ENCODE measurements at places on chromosomes 1 and 21.

- DNase-seq, result no peak
Observed at GRCh38 chr1:84582802-84583587, 8.8 kb upstream of the CTBS start.

- no peak for DNase-seq
Observed at GRCh38 chr1:222991908-222992307, 151.1 kb downstream of the TLR5 start.

- DNase-seq, result no peak
Observed at GRCh38 chr1:164735315-164736052, 176.5 kb downstream of the PBX1 start.

DNA sequence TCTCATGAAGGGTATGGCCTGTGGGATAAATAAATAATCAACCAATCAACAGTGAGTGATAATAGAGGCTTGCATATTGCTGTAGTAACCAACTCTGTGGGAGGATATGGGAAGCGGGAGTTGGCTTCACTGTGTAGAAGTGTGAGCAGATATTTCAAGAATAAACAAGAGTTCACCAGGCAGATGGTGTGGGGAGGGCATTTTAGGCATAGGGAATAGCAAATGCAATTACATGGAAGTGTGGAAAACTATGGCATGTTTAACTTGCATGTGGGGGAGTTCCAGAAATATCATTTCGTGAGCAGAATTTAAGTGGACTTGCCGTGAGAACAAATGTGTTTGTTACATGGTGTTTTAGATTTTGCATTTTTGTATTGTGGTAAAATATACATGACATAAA, 95.2 kb downstream of the SPATA46 start:
- DNase-seq, result no peak

DNA sequence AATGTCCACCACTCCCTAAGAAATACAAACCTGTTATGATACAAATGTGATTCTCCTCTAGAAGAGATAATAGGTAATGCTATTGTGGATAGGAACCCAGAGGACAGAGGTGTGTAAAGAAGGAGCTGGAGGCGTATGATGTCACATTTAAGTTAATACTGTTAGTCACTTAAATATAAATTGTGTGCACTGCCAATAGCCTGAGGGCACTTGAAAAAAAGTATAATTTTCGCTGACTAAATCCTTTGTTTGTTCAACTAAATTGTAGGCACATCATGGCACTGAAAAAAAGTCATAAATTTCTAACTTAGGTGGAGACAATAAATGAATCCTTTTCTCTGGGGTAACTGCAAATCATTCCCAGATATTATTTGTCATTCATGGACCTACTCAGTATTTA, 4.4 kb downstream of the RCSD1 start:
- DNase-seq, result no peak

- no peak for DNase-seq
Observed at GRCh38 chr21:37983336-37984095, 67.3 kb upstream of the KCNJ6 start.

DNA sequence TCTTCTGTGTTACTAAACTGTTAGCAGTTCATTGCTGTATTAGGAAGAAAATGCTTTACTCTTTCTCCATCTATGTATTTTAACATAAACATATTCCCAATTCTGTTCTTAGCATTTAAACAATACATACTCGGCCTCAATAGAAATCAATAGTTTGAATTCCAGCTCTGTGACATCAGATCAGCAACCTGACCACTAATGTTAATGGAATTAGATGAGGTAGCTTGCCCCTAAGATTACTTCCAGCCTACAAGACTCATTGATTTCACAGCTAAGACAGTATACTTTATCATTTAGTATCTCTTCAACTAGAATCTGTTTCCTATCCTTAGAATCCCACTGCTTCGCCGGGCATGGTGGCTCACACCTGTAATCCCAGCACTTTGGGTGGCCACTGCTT, 38.9 kb downstream of the EPRS1 start:
- DNase-seq, result no peak

GRCh38 chr1:70553567-70553956, 142.5 kb downstream of the CTH start:
- DNase-seq, result no peak

GRCh38 chr1:222950892-222951291, 136.1 kb downstream of the DISP1 start:
- DNase-seq, result no peak

GRCh38 chr1:226741009-226741408, 1.9 kb upstream of the ITPKB start:
- no peak for DNase-seq

DNA sequence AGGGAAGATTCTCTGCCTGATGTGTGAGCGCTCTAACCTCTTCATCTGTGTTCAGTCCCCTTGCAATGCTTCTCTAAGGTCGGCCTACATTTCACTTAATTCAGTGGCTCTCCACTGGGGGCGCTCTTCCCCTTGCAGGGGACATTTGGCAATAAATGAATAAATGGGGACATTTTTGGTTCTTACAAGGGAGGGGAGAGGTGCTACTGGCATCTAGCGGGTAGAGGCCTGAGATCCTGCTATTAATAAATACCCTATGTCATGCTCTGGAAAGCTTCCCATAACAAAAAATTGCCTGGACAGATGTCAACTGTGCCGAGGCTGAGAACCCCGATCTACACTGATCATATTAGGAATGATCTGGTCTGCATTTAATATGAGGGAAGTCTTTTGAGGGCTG, 25.9 kb upstream of the DNAJC11 start:
- peak; percentile 46 for DNase-seq

DNA sequence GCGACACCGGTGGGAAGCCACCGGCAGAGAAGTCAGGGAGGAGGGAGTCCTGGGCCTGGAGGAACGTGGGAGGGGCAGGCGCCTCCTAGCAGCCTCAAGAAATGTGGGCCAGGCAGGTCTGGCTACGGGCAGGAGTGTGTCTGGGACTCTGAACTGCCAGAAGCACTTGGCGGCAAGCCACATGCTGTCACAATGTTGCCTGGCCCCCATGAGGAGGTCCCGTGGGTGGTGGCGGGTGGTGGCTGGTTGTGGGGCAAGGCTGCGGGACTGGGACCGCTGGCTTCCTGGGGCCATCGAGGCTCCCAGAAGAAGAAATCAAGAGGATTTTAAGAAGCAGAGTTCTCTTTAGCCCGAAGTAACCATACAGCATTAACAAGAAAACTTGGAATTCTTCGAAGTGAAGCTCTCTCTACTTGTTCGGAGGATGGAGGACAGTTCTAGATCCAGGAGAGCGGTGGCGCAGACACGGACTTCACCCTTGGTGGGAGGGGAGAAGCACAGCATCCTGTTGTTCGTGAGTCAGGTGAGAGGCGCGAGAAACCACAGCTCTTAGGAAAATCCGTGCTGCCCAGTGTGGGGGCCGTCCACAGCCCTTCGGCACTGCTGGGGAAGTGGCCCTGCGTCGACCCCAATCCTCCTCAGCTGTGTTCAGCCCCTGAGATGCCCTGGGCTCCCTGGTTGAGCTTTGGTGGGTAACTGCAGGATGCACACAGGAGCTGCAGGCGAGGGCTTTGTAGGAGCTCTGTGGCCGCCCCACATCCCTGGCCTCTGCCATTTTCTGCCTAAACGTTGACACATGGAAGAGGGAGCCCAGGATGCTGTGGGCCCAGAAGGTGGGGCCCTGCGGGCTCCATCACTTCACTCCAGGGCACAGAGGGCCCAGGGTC, 12.4 kb downstream of the SKI start:
- DNase-seq, result peak; percentile 18

- DNase-seq, result no peak
Observed at GRCh38 chr1:172977296-172978017, 73.3 kb downstream of the TNFSF18 start.

- no peak for DNase-seq
Observed at GRCh38 chr21:27112186-27112585, 145.3 kb upstream of the ADAMTS5 start.

DNA sequence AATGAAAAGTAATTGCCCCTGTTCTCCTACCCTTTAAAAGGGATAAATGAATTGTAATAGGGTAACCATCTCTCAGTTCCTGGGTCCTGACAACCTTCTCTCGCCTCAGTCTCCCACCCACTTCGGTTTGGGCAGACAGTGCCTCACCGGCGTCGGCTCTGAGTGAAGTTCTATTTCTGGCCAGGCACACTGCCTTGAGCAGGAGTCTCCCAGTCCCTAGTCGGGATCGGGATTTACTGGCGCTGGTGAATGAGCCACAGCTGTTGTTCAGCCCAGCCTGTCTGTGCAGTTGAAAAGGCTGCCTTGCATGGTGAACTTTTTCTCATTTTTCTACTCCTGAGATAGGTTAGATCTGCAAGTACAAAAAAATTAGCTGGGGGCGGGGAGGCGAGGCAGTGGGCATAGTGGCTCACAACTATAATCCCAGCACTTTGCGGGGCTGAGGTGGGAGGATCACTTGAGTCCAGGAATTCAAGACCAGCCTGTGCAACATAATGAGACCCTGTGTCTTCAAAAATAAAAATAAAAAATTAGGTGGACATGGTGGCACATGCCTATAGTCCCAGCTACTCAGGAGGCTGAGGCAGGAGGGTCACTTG, 7.4 kb downstream of the PLEKHM2 start:
- DNase-seq, result no peak

GRCh38 chr21:45126204-45126626, 51.8 kb downstream of the ADARB1 start:
- DNase-seq, result no peak

DNA sequence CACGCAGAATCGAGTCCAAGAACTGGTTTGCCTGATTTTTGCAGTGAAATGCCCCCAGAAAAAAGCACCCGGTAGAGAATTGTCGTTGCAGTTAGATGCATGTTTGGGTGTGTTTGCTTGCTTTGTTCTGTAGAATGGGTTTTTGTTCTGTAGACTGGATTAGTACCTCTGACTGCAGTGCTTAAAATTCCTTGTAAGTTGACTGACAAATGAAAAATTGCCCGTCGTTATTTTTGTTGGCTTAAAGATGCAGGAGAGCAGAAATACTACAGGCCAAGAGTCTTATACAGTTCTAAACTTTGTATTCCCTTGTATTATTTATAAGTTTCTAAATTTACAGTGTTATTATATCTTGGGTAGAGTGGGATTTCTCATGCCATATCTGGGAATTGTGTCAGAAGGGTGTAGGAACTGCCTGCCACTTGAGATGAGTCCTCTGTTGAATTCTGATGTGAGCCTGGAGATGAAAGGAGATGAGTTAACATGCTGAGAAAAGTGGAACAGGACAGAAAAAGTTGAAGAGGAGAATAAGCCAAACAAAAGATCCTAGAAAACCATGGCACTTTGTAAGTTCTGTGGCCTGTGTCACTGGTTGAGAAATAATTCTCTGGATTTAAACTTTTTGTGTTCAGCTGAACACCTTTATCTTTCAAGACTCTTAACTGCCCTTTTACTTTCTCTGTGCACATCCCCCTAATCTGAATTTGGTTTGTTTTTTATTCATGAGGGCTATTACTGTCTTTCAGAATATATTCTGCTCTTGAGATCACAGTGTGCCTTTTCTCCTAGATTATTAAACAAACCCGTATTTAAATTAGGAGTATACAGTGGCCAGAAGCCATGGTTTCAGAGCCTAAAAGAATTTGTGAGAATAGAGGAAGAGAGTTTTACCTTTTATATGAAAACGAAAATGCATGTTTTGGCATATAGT, 1.4 kb downstream of the DESI2 start:
- no peak for DNase-seq

- DNase-seq, result no peak
Observed at GRCh38 chr1:98903726-98904125, 100.9 kb downstream of the PLPPR5 start.

DNA sequence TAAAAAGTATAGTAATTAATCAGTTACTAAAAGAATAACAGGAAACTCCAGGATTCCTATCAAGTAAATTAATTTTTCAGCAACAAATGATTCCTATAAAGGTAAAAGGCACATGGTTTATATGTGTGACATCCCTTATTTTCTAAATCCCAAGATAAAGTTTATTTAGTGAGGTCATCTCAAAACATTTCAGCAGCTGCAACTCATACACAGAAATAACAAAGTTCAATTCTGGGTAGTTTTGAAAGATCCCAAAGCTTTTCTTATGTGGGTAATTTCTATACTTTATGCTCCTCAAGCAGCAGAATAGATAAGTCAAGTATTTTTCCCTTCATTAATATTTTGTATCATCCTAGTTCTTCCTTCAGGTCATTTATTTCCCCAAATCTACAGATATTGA, 117.7 kb downstream of the EIF4G3 start:
- no peak for DNase-seq

DNA sequence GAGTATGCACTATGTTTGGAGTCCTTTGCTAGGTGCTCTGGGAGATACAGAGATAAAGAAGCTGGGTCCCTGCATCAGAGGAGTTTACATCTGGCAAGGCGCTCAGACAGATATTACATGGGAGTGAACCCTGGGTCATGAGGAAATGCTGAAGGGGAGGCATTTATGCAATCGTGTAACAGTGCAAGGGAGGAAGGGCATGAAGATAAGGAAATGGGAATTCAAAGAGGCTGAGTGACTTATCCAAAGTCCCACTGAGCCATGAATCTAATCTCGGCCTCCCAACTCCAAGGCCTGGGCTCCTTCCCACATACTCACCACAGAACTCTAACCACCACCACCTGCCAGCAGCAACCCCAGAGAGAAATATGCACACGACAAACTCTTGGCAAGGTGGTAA, 51.6 kb downstream of the FAM163A start:
- no peak for DNase-seq

DNA sequence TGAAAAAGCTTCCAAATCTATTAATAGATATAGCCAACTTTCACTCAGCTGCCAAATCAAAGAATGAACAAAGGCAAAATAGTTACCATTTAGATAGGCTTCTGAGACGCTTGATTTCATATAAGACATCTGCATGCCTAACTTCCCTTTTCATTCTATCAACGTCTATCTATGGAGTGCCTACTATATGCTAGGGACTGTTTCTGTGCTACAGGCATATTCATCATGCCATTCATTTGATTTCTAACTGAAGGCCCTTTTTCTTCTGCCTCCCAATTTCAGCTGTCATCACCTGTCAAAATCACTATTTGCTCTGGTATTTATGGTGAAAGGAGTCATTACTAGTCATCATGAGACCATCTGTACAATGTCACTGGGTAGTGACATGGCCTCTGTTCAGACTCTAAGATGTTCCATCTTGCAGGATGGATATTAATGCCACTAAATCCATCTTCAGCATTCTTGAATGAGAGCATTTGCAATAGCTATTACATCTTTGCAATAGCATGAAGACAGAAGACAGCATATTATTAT, 4.3 kb upstream of the KRTAP13-1 start:
- no peak for DNase-seq

DNA sequence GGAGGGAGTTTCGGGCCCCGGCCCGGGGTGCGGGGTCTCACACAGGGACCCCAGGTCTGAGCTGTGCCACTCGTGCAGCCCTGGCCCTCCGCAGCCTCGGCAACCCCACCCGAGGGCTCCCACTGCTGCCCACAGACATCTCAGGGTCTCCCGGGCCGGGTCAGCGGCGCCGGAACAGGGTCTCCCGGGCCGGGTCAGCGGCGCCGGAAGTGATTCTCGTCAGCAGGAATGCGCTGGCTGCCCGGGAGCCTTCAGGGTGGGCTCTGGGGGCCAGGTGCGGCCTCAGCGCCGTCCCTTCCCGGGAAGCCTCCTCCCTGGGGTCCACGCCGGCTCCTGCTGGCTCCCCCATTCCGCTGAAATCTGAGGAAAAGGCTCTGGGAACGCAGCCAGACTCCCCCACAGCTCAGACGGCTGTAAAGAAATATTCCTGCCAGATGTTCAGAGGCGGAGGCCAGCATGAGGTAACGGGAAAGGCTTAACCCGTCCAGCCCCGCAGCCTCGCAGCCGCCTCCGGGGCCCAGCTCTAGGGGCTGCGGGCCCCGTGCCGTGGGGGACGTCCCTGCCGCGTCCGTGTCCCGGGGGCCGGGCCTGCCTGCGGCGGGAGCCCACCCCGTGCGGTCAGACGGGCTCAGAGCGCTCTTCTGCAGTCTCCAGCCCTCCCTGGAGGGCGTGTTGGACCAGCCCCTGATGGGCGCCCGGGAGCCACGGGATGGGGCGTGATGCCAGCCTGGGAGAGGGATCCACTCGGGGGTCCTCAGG, 8.7 kb upstream of the COL6A1 start:
- DNase-seq, result no peak
